HEK293T (cell line): ENCODE measurements at places on chromosomes 7 and 10.

DNA sequence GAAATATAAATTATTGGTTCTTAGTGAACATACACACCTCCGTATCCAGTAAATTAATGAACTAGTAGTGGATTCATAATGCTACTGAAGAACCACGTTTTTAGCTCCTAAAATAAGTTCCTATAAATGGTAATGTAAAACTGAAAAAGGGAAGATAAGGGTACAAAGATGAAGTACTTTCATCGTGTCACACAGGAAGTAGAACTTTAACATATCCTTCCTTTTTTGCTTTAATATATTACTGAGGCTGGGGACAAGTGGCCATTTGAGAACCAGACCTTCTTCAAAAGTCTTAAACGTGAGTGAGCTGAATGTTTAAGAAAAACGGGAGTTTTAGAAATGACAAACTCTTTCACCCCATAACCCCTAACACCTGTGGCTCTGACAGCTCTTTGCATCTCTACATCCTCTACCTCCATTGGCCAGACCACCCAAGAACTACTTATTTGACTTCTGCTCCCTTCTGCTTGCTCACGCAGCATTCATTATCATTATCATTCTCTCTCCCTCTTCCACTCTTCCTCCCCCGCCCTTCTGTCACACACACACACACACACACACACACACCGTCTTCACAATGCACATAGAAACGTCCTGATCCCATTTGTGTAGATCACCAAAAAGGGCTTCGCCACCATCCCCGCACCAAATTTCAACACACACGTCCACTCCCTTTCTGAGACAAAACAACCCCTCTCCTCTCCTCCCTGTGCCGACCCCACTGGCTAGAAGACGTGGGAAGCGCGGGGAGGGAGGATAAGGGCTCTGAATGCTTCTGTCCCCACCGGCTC, 677 bp downstream of the SKAP2 start:
- peak; percentile 11 for DNase-seq

GRCh38 chr7:138023618-138024342, 21.9 kb upstream of the CREB3L2 start:
- DNase-seq, result no peak

GRCh38 chr10:62820586-62820985, 4.4 kb upstream of the EGR2 start:
- no peak for DNase-seq

GRCh38 chr10:78727728-78728127, 341.0 kb upstream of the ZMIZ1 start:
- DNase-seq, result no peak

DNA sequence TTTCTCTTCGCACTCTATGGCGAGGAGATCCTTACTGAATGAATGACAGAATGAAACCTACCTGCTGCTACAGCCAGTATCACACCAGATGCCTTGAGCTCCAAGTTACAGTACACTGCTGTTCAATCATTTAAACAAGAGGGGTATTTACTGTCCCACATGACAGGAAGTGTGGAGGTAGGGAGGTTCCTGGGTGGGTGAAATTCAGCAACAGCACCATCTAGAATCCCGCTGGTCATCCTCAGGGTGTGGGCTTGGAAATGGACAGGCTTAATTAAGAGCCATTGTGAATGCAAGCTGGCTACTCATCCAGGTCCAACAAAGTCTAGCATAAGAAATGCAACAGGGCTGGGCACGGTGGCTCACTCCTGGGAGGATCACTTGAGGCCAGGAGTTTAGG, 14.7 kb downstream of the CYTH3 start:
- no peak for DNase-seq

DNA sequence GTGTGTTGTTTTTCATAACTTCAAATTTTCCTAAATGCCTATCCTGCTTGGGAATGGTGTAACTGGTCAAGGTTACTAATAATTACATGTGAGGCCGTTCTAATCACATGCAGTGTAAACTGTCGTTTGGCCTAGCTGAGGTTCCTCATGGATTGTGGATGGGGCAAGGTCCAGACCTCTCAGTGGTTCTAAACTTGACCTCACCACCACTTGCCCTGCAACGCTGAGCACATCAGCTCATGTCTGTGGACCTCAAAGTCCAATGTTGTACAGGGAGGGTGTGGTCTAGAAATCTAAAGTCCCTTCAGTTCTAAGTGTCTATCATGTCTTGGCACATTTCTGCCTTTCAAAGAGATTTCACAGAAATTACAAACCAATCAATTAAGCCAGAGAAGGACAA, 15.6 kb downstream of the RBP3 start:
- no peak for DNase-seq

- no peak for DNase-seq
Measured at GRCh38 chr10:110818311-110819256, 53.1 kb upstream of the PDCD4 start.

DNA sequence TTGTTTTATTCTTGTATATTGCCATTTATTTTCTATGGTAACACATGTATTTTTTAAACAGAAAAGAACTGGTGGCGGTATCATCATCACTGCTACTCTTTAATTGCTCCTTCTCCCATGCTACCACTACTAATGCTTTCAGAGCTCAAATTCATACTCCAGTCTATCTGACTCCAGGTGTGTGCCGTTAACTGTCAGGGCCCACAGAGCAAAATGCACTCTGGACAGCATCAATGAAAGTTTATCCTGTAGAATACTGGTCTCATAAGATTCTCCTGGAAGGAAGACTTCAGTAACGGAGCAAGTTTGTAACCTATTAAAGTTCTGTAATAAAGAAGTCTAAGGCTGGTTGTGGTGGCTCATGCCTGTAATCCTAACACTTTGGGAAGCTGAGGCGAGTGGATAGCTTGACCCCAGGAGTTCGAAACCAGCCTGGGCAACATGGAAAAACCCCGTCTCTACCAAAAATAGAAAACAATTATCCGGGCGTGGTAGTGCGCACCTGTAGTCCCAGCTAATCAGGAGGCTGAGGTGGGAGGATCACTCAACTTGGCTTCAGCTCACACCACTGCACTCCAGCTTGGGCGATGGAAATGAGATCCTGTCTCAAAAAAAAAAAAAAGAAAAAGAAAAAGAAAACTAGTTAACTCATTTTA, 18.4 kb downstream of the ZNRF2 start:
- no peak for DNase-seq

DNA sequence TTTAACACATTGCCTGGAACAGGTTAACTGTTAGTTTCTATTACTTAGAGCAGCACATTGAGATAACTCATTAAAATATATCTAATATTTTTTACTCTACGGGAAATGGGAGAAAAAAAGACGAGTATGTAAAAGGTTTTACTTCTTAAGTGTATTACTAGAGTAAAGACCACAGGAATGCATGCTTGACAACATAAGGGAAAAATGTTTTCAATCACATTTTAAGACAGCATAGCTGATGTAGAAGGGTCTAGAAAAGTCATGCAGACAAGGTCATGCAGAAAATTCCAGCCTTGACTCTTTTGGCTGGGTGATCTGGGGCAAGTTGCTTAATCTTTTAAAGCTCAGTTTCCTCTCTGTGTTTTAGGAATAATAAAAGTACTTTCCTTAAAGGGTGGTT, 806.2 kb downstream of the CNTNAP2 start:
- no peak for DNase-seq

GRCh38 chr7:143369678-143370651, 7.5 kb upstream of the FAM131B start:
- no peak for DNase-seq

- no peak for DNase-seq
Measured at GRCh38 chr7:151572136-151572535, 52.4 kb upstream of the RHEB start.

DNA sequence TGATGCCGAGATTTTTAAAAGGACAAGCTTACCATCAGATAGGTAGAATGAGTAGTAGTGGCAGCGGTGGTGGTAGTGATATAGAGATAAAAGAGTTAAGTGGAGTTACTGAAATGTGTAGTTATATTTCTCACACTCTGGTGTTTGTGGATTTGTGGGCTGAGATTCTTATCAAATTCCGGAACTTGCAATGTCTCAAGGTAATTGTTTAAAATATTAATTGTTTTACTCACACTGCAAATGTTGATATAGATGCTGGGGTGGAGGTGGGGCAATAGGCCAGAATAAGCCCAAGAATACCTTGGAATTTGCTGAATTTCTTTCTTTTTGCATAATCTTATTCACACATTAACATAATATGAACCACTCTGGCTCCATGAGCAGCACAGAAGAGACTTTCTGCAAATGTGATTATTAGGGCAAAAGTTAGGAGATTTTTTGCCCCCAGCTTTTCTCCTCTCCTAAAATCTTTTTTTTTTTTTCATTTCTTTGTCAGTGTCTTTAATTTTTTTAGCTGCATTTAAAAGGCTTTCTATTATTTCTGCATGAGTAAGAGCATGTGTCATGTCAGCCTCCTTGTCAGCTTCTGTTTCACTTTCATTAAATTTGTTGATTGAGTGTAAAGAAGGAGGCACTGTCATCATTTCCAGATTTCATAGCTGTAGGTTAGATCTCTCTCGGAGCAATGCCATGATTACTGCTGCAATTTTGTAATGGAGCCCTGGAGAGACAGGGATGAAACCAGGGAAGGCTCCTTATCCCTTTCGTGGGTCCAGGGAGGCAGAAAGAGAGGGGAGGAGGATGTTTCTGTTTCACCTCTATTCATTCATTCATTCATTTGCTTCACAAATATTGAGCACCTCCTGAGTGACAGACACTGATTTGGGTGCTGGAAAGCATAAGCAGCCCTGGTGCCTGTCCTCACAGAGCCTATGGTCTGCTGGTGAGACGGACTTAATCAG, 13.1 kb upstream of the SGMS1 start:
- DNase-seq, result no peak

GRCh38 chr10:123019941-123020703, 11.3 kb downstream of the ACADSB start:
- DNase-seq, result no peak

GRCh38 chr7:99406557-99406956, 1.8 kb downstream of the PDAP1 start:
- DNase-seq, result no peak

GRCh38 chr10:132932461-132933307, 9.7 kb downstream of the CFAP46 start:
- no peak for DNase-seq

GRCh38 chr10:133236401-133237240, 1.0 kb upstream of the VENTX start:
- DNase-seq, result no peak

- no peak for DNase-seq
Measured at GRCh38 chr10:96578633-96579032, 8.2 kb downstream of the TM9SF3 start.

GRCh38 chr7:46625032-46625431, 704.0 kb upstream of the IGFBP3 start:
- DNase-seq, result no peak

GRCh38 chr7:12785473-12785872, 98.0 kb downstream of the ARL4A start:
- no peak for DNase-seq

- DNase-seq, result no peak
Measured at GRCh38 chr7:130699686-130700085, 13.3 kb upstream of the TSGA13 start.

DNA sequence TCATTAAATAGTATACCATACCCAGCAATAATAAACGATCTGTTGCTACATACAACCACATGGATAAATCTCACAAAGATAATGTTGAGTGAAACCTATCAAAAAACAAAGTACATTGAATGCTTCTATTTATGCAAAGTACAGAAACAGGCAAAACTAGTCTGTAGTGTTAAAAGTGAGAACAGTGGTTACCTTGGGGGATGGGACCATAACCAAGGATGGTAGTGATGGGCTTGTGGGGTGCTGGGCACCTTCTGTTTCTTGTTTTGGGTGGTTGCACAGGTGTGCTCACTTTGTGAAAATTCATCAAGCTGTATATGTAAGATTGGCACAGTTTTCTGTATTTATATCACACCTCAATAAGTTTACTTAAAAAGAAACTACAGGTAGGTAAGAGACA, 105.7 kb downstream of the ATE1 start:
- no peak for DNase-seq

- no peak for DNase-seq
Measured at GRCh38 chr10:19944911-19945663, 128.9 kb downstream of the PLXDC2 start.

GRCh38 chr10:88764110-88764509, 4.3 kb downstream of the LIPN start:
- DNase-seq, result no peak

GRCh38 chr7:30706908-30707307, 24.7 kb upstream of the CRHR2 start:
- DNase-seq, result no peak

DNA sequence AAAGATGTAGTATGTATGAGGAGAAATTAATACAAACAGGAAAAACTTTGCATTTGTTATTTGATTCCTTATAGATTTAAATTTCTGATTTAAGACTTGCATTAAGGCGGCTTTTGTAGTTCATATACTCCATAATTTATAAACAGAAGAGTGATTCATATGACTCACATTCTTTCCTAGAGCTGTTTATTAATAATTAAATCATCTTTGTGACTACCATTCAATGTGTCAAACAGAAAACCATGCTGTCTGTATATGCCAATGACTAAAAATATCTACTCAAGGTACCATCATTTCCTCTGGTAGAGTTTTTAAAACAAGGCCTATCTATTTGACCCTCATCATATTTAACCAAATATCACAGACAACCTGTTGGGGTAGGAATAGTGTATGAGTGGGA, 501.7 kb downstream of the PARD3 start:
- DNase-seq, result no peak

- no peak for DNase-seq
Measured at GRCh38 chr7:40721342-40721949, 586.6 kb downstream of the SUGCT start.

DNA sequence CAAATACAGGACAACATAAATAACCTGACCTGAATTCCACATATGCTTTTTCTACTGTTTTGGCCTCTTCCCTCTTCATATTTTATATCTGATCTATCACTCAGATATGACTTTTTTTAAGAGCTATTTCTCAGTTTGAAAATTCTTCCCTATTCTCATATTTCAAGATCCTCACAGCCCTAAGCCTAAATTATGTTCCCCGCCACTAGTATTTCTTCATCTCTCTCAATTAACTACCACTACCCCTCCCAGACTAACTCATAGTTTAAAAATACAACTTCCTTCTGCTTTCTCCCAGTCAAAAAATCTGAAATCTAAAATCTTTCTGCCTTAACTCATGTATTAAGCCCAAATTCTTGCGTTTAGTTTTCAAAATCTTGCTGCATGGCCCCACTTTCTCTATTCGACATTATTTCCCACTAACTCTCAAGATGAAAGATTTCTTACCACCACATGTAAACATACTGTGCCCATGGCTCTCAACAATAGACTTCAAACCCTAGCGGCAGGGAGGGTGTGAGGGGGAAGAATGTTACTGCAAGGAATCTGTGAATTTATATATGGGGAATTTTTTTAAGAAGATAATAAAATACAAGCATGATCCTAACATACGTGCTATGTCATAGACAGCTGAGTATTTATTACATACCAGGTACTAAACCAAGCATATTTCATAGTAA, 64.6 kb downstream of the TFEC start:
- no peak for DNase-seq
